Muscle of back (tissue), 13 donors: ENCODE measurements at places on chromosomes 6 and 20.

DNA sequence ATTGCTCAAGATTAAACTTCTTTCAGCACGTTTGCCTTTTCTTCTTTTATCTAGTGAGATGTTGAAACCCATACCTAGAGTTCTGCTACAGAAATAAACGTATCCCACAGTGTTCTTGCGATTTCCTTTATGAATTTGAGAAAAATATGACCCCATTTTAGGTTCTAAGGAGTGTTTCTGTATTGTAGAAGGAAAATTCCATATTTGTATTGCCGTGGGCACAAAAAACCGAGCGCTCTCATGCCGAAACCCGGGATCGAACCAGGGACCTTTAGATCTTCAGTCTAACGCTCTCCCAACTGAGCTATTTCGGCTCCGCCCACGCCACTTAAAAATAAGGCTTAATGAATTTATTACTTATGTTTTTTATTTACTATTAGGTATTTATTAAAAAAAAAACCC is 23.7 kb downstream of the ZNF311 start:
- DNase-seq: peak; percentile 82

DNA sequence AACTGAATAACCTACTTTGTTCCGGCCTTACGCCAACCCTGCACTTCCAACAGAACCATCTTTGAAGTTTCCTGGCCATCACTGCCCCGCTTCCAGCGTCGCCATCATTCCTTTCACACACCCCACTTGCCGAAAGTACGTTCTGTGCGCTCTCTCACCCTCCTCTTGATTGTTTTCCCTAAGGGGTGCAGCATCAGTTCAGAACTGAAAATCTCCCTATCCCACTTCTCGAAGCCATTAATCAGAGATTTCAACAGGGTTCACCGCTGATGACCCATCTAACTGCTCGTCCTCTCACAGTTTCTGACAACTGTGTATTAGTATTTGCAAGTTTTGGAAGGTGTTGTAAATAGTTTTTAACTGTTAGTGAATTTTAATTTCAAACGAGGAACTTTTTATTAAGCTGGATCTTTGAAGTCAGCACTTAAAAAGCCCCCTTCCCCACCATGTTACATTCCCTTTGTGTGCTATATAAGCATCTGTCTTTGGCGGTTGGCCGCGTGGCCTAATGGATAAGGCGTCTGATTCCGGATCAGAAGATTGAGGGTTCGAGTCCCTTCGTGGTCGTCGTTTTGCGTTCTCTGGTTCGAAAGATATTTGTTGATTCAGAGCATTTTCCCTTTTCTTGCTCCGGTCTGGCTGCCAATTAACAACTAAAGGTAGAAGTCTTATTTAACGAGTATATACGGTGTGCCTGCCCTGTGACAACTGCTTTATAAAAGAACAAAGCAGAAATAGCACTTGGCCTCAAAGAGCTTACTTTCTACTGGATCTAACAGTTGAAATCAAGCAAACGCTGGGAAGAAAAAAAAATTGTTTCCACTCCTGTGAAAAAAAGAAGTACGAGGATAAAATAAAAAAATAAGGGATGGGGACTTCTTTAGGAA is 42.6 kb downstream of the TRIM27 start:
- DNase-seq: peak; percentile 80

DNA sequence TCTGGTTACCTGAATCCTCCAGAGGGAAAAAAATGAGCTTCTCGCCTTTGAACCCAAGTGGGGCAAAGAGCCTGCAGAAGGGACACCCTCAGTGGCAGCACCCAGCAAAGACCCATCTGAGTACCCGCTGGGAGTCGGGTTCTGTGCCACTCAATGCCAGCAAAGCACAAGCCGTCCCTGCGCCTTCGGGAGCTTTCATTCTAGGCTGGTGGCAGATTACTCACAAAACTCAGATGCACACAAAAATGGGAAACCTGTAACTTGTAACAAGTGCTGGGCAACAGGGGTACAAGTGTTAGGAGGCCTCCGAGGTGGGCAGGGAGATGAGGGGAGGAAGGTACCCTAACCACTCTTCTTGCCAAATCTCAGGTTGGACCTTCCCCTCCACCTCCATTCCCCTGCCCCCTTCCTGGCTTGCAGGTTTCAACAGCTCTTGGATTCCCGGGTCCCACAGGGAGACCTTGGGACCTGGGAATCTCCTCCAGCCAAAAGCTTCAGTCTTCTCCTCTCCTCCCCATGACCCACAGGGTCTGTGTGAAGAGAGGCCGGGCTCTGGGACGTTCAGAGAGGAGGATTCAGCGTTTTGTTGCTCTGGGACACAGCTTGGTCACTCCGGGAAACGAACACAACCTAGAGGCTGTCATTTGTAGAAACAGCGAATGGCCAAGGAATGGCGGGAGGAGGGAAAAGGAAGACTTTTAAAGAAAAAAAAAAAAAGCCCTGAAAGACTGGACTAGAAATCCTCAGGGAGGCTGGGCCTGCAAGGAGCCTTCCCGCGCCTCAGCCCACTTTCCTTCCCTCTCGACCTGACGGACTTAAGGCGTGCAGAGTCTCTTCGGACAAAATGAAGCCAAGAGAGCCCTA is 1.2 kb upstream of the PARD6B start:
- DNase-seq: no peak

- no peak for DNase-seq
Measured at GRCh38 chr20:32332614-32333013, 25.5 kb upstream of the ASXL1 start.
